ENCODE measurements at places on chromosomes 12 and 14.

- DNase-seq = peak; percentile 71
These were observed 268 bp downstream of the NDUFB1 start for GRCh38 chr14:92121207-92121669.

DNA sequence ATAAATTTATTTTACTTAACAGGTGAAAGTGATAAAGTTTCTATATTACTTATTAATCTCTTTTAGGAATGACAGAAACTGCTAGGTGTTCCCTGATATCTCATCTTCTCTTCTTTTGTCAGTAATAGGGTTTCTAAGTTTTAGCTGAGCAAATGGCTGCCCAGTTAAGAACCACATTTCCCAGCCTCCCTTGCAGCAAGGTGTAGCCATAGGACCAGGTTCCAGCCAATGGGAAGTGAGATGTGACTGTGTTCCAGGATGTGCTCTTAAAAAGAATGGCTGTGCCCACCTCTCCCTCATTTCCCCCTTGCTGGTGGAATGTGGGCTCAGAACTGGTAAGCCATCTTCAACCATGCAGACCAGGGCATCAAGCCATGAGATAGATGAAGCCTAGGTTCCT, 165.6 kb downstream of the HELB start:
- DNase-seq = no peak

DNA sequence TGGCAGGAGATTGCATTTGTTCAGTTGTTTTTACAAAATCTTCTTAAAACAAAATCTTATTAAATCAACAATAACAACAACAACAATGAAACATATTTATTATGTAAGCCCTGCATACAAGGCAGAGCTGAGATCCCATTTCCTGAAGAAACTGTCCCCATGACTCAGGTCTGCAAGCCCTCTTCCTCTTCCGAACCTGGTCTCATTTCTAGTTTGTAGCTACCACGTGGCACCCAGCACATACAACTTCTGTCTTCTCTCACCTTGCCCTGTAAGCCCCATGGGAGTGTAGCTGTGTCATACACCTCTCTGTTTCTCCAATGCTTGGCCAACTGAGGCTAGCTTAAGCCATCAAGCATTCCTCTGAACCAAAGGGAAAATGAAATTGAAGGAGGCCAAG, 106.4 kb downstream of the SLC8A3 start:
- no peak for DNase-seq

- no peak for DNase-seq
These were observed 494.3 kb upstream of the ATXN7L3B start for GRCh38 chr12:74043343-74043742.

GRCh38 chr12:1099158-1099557, 108.1 kb downstream of the ERC1 start:
- no peak for DNase-seq

DNA sequence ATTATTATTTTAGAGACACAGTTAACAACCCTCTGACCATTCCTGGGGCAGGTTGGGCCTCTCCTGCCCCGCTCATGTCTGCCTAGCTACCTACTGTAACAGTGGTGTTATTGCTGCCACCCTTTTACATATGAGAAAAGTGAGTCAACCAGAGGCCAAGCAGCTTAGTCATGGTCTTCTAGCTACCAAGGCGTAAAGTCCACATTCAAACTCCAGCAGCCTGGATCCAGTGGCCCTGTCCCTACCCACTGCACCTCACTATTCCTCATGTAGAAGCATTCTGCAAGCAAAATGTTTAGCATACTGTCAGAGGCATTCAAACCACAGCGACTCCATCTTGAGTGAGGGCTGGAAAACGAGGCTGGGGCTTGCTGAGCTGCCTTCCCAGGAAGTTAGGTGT, 95.8 kb downstream of the SLC15A4 start:
- DNase-seq = no peak

- DNase-seq = peak; percentile 99
These were observed 27.9 kb downstream of the ACTN1 start for GRCh38 chr14:68951035-68951797.

DNA sequence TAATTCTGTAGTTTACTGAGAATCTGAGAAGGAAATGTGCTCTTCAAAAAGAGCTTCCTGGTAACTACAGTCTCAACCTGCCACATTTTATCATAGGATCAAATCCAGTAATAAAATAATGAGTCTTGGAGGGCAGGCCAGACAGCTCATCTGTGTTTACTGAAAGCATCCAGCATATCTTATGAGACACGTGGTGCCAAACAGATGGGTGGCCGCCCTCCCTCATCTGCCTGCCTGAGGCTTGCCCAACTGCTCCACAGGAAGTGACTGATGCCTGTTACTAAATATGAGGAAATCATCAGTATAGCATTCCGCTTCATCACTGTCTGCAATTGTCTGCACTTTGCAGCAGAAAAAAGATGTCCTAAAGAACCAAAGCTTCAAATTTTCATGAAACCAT, 13.5 kb downstream of the DHRS7 start:
- DNase-seq = peak; percentile 86

DNA sequence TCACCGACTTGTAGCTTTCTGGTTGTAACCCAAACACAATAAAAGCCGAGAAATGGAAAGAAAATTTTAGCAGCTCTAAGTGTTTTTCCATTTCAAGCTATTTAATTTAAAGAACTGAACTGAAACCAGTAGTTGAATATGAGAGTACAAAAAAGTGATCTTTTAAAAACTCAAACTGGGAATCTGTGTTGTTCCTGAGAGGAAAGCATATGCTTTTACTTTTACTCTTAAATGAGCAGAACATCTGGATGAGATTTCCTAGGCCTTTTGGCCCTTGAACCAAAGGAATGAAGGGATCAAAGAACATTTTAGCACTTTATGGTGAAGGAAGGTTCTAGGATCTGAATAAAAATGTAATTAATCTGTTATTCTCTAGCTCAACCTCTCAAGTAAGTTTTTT, 1.3 kb downstream of the KERA start:
- no peak for DNase-seq

- no peak for DNase-seq
These were observed 18.3 kb downstream of the DYRK4 start for GRCh38 chr12:4580281-4580688.

- DNase-seq = no peak
These were observed 263.4 kb downstream of the ADGRD1 start for GRCh38 chr12:131217024-131217586.

DNA sequence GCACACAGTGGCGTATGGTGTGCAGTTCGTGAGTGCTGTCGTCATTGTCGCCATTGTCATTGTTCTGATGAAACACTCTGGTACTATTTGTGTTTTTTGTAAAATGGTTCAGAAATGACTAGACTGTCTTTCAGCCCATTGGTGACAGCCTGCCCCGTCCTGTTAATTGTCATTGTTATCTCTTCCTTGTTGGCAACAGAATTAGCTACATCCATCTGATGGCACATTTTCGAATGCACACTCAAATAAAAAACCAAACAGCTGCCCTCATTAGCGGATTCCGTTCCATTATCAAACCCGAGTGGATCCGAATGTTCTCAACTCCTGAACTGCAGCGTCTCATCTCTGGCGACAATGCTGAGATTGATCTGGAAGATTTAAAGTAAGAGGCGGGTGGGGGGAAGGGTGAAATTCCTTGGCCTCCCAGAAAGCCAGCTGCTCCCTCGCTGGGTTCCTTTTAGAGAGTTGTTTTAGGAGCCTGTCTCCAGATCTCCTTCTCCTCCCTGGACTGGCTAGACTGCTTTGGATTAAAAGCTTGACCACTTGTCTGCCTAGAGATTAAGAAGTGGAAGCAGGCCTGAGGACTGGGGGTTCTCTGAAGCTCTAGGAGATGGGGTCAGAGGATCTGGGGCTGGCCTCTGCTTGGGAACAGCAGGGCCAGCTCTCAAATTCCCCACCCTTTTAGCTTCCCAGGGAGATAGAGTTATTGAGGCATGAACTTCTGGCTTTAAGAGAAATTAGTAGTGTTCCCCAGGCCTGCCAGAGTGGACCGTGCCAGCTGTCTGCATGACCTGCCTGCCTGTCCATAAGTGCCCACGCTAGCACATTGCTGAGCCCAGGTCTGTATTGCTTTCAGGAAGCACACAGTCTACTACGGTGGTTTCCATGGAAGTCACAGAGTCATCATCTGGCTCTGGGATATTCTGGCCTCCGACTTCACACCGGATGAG, 43.3 kb downstream of the MMAB start:
- no peak for DNase-seq

DNA sequence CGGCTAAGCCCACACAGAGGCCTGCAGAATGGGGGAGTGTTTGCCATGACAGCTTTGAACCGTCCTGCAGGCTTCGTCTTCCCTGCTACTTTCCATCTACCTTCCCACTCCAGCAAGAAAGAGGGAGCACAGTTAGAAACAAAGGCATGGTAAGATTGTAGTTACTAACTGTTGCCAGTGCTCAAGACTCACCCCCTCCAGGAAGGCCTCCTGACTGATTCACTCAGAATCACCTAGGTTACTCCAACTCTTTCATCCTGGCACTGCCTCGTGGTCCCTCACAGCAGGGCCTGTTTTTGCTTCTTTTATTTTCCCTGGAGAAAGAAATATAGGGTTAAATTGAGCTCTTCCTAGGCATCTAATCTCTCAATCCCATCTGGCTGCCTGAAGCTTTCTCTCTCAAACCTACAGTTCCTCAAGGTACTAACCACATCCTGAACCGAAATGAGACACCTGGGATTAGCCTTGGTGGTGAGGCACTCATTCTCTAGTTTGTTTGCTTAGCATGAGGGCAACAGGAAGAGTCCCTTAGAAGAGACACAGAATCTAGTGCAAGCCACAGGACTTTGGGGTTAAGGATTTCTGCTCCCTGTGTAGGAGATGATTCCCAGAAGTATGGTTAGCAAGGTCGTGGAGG, 7.8 kb downstream of the GALNT6 start:
- no peak for DNase-seq

GRCh38 chr12:103301642-103302591, 193.9 kb downstream of the C12orf42 start:
- no peak for DNase-seq

DNA sequence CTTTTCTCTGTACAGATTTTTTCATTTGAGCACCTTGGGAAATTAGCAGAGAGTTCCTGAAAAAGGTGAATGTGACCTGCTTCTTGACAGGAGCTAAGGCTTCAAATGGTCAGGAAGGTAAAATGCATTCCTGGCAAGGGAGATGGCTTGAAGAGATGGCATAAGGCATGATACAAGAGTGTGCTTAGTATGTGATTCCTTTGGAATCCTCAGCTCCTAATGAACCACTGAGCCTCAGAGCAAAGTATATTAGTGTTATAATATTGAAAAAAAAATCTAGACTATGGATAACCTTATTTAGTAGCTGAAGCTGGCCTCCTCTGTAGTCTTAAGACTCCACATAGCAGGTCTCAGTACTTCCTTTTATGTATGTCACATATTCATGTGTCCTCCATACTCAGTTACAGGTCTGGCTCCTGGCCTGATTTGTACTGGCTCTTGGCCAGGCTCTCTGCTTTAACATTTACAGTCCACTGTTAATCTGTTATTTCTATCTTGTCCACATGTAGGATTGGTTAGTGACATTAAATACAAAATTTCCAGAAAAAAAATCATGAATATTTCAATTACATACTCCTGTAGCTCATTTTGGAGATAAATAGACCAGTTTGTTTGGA, 17.9 kb downstream of the TOGARAM1 start:
- no peak for DNase-seq

DNA sequence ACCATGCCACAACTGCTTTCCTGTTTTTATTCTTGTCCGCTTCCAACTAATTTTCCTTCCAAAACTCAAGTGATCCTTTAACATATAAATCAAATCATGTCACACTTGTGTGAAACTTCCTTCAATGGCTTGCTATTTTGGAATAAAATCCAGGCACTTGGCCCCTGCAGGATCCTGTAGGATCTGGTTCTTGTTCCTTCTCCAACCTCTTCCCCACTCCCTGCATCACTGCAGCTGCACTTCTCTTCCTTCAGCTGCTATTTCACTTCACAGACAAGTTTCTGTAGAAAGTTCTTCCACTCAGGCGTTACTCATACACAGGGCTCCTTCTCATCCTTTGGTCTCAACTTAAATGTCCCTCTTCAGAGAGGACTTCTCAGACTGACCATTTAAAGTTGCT, 239.7 kb upstream of the BTG1 start:
- no peak for DNase-seq

- DNase-seq = peak; percentile 60
These were observed 13.4 kb downstream of the ASB2 start for GRCh38 chr14:93962701-93963601.

DNA sequence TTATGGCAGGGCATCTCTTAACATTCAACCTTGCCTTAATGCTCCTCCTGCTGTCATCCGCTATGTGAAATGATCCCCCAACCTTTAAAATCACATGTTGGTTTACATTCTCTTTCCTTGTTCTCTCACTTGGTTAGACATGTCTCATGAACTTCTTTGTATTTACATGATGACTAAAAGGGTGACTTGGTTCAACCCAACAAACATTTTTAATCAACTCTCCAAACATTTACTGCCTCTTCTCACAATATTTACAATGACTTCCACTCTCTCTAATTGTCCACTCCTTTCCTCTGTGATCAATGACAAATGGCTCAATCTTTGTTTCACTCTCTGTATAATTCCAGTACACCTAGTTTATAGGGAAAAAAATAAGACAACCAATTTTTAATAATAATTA, 506.1 kb downstream of the NELL2 start:
- DNase-seq = no peak

DNA sequence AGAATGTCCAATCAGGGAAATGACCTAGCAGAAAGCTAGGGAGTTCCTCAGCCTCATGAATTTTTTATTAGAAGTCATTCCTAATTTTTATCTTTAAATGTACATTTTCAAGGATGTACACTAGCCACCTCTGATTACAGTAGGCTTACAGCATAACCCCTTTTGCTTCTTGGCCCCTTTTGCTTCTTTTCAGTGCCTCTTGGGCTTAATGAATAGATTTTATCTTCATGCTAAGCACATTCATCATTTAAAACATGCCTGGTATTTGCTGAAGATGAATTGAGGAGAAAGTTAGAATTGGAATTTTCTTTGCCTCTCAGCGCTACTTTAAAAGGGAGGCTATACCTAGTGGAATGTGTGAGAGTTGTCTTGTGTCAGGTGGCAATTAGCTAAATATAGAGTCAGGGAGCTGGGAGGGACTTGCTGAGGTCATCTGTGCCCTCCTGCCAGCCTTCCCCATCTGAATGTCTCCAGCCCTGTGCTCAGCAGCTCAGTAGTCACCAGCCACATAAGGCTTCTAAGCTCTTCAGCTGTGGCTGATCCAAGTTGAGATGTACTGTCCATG, 132.1 kb downstream of the SAMD4A start:
- no peak for DNase-seq

GRCh38 chr14:101301011-101301410, 260.3 kb upstream of the DIO3 start:
- DNase-seq = no peak

DNA sequence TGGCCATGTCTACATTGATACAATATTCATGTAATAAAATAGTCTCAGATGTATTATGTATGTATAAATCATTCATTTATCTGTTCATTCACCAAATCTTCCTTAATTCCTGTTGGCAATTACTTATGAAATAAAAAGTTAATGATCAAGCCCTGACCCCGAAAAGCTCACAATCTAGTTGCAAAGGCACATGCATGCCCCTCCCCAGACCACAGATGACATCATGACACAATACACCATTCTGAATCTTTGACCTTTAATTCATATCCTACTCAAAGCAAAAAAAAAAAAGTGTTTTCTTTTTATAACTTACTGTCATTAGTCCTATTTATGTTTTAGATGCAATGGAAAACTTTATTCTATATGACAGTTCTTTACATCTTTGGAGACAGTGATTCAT, 346.9 kb downstream of the PRKD1 start:
- no peak for DNase-seq
